Activated CD8-positive, alpha-beta T cell treated with anti-CD3 and anti-CD28 coated beads, Interleukin-2, amount 10 ng/mL, durations not matched to agents 7 days and 5 days (primary cell): ENCODE measurements at places on chromosomes 7 and 10. TPM values are rescaled to one million over a fixed set of nuclear protein-coding genes. Genes with fewer than 3 reads are reported as not detected.

DNA sequence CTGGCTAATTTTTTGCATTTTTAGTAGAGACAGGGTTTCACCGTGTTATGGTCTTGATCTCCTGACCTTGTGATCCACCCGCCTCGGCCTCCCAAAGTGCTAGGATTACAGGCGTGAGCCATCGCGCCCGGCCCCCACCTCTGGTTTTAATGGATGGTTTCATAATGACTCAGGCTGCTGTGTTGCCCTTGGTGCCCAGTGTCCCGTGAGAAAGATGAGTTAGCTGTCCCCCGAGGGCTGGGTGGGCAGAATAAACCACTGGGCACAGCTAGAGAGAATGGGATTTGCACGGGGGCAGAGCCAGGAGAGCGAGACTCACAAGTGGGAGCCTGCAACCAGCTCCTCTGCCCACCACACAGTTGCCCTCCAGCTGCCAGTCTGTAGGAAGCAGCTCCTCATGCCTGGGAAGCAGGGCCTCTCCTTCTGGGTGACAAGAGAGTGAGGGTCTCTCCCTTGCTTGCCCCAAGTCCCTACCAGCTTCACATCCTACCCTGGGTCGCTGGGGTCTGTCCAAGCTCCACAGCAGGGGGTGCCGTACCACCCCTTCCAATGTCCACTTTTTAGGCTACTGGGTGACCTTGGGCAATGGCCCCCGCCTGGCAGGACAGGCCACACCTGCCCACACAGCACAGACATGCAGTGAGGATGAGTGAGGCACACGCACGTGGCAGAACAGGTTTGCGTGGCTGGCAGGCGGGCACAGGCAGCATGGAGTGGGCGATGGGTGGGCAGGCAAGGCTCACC, 16.1 kb upstream of the NDST2 start:
- H3K27me3 ChIP-seq = no peaks in the 10 kb centered on the region
- no peak overlapping the region for H3K27ac ChIP-seq
- no peak overlapping the region for H3K4me3 ChIP-seq

SLC39A12 gene
- not detected for total RNA-seq

GRCh38 chr7:94510582-94511496, 1.2 kb downstream of the CASD1 start:
- H3K4me3 ChIP-seq = peak overlapping the region; percentile 89
- no peaks in the 10 kb centered on the region for H3K27me3 ChIP-seq
- peaks cover 20% of the 10 kb centered on the region for H3K36me3 ChIP-seq
- peaks cover 44% of the 10 kb centered on the region for H3K4me1 ChIP-seq
- peak; percentile 52 for DNase-seq
- H3K27ac ChIP-seq = peak overlapping the region; percentile 93

DNA sequence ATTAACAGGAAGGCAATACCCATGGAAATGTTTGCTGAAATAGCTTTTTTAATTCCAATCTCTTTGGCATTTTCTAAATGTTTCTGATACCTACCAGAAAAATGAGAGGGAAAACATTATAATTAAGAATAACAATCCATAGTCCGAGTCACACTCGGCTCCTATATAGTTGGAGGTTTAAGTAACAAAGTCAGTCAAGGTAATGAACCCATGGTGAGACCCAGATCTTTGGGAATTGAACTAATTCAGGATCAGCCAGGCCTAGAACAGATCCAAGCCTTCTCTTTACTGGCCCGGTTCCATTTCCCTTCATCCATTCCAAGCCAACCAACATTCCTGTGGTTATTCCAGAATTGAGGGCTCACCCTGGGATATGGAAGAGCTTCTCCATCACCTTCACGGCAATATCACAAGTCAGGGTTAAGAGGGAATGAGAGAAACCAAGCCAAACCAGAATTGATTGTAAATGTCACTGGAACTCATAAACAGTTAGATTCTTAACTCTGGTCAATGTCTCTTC, 28.3 kb downstream of the ABCB4 start:
- no peaks in the 10 kb centered on the region for H3K36me3 ChIP-seq
- no peak for DNase-seq
- no peak overlapping the region for H3K27ac ChIP-seq
- H3K4me1 ChIP-seq = peaks cover 2% of the 10 kb centered on the region

GRCh38 chr7:113060100-113060499, 26.5 kb downstream of the GPR85 start:
- H3K4me1 ChIP-seq = no peaks in the 10 kb centered on the region
- H3K4me3 ChIP-seq = no peak overlapping the region
- no peaks in the 10 kb centered on the region for H3K27me3 ChIP-seq
- no peaks in the 10 kb centered on the region for H3K36me3 ChIP-seq
- H3K27ac ChIP-seq = no peak overlapping the region
- no peak for DNase-seq

CALHM1 gene
- total RNA-seq = 1.8 TPM

DNA sequence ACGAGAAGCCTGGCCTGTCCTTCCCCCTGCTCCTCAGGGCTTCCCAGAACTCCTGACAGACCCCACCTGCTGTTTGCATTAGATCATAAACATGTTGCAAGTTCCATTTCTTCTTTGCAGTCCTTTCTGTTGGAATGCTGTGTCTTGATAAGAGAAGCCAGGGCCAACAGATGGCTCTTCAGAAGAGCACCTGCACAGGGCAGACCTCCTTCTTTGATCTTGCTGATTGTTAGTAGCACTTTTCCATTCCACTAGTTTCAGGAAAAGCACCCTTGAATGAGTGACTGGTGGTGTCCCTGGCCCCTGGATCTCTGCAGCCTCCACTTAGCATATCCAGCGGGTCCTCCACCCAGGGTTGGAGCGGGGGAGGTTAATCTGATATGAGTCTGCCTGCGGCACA, 243.2 kb downstream of the GFRA1 start:
- H3K4me1 ChIP-seq = no peaks in the 10 kb centered on the region
- H3K27me3 ChIP-seq = no peaks in the 10 kb centered on the region
- no peak overlapping the region for H3K27ac ChIP-seq
- H3K36me3 ChIP-seq = no peaks in the 10 kb centered on the region

GRCh38 chr7:147485660-147486210, 1104.8 kb upstream of the C7orf33 start:
- H3K27ac ChIP-seq = no peak overlapping the region
- no peaks in the 10 kb centered on the region for H3K4me1 ChIP-seq
- no peaks in the 10 kb centered on the region for H3K36me3 ChIP-seq
- no peak overlapping the region for H3K4me3 ChIP-seq
- no peaks in the 10 kb centered on the region for H3K27me3 ChIP-seq
- no peak for DNase-seq

LRRC17 gene
- total RNA-seq = not detected

ELAPOR2 gene
- 2.3 TPM for total RNA-seq

GRCh38 chr10:132630666-132631337, 93.2 kb downstream of the INPP5A start:
- no peaks in the 10 kb centered on the region for H3K36me3 ChIP-seq
- H3K4me1 ChIP-seq = peaks cover 18% of the 10 kb centered on the region
- no peak for DNase-seq
- H3K27me3 ChIP-seq = peaks cover 2% of the 10 kb centered on the region
- no peak overlapping the region for H3K4me3 ChIP-seq
- H3K27ac ChIP-seq = no peak overlapping the region

- H3K27ac ChIP-seq = peak overlapping the region; percentile 78
- no peaks in the 10 kb centered on the region for H3K27me3 ChIP-seq
- peaks cover 14% of the 10 kb centered on the region for H3K4me1 ChIP-seq
- H3K4me3 ChIP-seq = no peak overlapping the region
- peak; percentile 31 for DNase-seq
These were observed 40.7 kb upstream of the GJD4 start for GRCh38 chr10:35564341-35564968.

- peaks cover 2% of the 10 kb centered on the region for H3K4me1 ChIP-seq
- H3K4me3 ChIP-seq = no peak overlapping the region
- peaks cover 4% of the 10 kb centered on the region for H3K27me3 ChIP-seq
These were observed 101.1 kb downstream of the RAMP3 start for GRCh38 chr7:45258533-45259226.

GDF10 gene
- not detected for total RNA-seq

GRCh38 chr7:30379131-30379530, 94.7 kb downstream of the ZNRF2 start:
- no peaks in the 10 kb centered on the region for H3K36me3 ChIP-seq
- no peak for DNase-seq
- H3K27ac ChIP-seq = no peak overlapping the region
- H3K4me3 ChIP-seq = no peak overlapping the region
- H3K4me1 ChIP-seq = no peaks in the 10 kb centered on the region

FAM237B gene
- not detected for total RNA-seq

- DNase-seq = no peak
- H3K27me3 ChIP-seq = peaks cover 3% of the 10 kb centered on the region
- H3K27ac ChIP-seq = no peak overlapping the region
- H3K4me3 ChIP-seq = no peak overlapping the region
- no peaks in the 10 kb centered on the region for H3K4me1 ChIP-seq
- no peaks in the 10 kb centered on the region for H3K36me3 ChIP-seq
These were observed 312.3 kb downstream of the REEP3 start for GRCh38 chr10:63833411-63834060.
